ENCODE measurements at places on chromosomes 16 and 17.

DNA sequence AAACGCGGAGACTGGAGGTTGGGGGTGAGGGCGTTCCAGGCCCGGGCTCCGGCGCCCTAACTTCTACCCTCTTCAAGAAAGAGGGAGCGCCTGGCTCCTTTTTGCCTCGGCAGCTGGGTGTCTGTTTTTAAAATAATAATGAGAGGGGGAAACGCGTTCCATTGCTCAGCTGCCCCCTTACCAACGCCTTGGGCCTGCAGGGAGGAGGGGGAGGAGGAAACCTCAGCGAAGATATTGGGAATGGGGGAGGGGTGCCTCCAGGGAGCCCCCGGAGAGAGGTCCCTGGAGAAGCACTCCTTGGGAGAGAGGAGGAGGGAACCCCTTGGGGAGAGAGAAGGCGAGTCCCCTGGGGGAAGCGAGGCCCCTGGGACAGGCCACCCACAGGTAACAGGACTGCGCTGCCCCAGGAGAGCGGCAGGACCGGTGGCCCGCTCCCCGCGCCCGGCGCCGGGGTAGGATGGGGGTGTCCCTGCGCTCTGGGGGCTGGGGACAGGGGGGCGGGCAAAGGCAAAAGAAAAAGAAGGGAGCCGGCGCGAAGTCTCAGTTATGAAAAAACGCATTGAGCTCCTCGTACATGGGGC, 2.7 kb downstream of the NEUROD2 start:
- no peak for DNase-seq

DNA sequence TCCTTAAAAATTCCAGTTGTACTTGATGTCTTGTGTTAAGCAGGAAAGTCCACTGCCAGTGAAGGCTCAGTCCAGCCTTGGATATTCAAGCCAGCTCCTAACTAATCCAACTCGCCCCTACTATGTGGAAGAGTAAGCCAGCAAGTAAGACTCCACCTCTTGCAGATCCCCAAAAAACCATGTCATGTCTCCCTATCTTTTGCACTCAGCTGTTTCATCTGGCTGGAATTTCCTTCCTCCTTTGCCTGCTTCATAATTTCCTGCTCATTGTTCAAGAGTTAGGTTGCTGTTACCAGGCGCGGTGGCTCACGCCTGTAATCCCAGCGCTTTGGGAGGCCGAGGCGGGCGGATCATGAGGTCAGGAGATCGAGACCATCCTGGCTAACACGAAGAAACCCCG, 37.8 kb downstream of the RBBP6 start:
- DNase-seq = no peak

GRCh38 chr16:27240948-27241531, 27.5 kb downstream of the NSMCE1 start:
- DNase-seq = no peak

DNA sequence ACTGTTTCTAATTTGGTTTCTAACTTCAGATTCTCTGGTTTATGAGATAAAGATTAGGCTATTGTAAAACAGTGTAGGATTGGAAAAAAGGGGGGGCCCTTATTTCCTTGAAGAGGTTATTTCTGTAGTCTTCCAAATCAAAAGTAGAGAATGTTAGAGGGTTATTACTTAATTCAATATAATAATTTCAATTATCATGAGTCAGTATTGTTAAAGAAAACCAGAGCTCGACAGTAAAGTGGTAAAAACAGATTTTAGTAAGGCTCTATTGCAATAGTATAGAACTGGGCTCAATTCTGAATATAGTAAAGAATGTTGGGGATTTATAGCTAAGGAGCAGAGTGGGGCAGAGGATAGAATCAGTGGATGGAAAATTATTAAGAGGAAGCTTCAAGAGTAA, 140.0 kb downstream of the TANC2 start:
- no peak for DNase-seq

GRCh38 chr17:77675816-77676215, 282.7 kb upstream of the TNRC6C start:
- DNase-seq = no peak

DNA sequence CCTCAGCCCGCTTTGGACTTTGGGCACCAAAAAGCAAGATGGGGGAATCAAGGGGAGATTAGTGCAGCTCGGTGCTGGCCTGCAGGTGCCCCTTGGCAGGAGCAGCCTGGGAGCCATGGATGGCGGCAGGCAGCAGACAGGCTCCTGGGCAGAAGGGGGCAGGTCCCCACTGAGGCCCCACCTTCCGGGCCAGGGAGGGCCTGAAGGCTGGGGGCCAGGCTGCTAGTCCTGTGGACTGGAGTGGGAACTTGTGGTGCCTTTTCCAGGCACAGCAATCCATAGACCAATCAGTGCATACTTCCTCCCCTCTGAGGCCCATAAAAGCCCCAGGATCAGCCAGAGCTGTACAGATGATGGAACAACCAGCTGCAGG, 64.0 kb downstream of the USP32 start:
- no peak for DNase-seq

DNA sequence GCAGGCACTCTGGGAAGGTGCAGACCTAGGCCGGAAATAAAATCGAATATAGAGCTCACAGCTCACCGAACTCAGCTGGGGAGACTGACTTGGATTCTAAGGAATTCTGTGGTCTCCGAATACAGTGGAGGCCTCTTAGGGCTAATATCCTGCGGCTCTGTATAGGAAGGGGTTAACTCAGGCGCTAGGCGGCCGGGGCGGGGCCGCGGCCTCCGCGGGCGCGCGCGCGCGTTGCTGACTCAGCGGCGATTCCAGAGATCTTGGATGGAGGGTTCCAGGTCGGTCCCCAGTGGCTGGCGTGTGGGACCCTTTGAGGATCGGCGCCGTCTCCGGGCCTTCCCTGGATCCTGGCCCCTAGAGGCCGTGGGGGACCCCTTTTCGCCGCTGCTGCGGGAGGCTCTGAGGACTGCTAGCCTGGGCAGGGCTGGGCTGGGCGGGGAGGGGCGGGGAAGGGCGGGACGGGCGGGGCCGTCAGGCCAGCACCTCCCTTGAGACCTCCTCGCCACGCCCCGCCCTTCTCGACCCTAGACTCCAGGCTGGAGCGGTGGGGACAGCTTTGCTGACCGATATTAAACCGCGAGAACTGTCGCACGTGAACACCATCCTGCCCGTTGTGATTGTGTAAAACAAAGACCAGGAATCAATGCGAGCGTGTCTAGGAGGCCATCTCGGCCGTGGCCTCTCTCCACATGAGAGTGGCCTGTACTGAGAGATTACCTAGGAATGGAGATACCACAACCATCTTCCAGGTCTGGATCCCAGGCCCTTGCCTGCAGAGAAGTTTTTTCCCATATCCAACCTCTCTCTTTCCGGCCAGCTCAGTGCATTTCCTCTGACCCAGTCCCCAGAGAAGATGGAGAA, 1.4 kb upstream of the PLEKHH3 start:
- peak; percentile 61 for DNase-seq

- no peak for DNase-seq
Measured at GRCh38 chr16:50448522-50448921, 79.7 kb upstream of the BRD7 start.

DNA sequence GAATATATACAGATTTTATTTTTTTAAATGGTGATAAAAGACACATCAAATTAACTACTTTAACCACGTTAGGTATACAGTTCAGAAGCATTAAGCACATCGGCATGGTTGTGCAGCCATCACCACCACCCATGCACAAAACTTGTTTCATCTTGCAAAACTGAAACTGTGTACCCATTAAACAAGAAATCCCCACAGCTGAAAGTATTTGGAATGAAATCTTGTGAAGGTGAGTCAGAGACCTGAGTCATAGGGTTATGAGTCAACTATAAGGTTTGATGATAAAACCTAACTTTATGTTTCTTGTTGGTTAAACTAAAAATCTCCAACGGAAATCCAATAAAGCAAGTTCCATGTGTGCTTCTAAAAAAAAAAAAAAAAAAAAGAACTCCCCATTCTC, 561.6 kb upstream of the PSMD7 start:
- no peak for DNase-seq

GRCh38 chr17:82237746-82238471, 9.1 kb downstream of the SLC16A3 start:
- no peak for DNase-seq

GRCh38 chr16:84854759-84855158, 35.0 kb downstream of the CRISPLD2 start:
- no peak for DNase-seq

DNA sequence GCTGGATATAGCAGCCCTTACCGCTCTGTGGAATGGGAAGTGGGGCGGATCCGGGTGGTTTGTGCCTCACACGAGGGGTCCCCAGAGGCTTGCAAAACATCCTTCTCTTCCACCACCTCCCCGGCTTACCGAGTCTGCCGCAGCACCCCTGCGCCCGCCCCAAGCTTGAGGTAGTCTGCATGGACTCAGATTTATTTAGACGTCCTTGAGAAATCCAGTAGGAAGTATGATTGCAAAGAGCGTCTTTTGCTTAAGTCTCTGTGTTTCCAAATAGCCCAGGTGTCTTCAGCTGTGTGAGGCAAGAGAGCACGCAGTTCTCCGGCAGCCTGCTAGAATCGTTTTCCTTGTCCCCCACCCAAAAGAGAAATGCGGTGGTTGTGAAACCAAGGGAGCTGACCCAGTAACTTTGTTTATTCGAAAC, 2.4 kb downstream of the KIAA0513 start:
- DNase-seq = no peak
